ENCODE measurements at places on chromosomes 12 and 14. TPM values are rescaled to one million over a fixed set of nuclear protein-coding genes. Genes with fewer than 3 reads are reported as not detected.

GRCh38 chr12:27794818-27795584 lies 15.0 kb upstream of the MANSC4 start:
- DNase-seq: no peak

Gene TAS2R7
- total RNA-seq: not detected

Gene DDN
- 8.1 TPM for total RNA-seq

DNA sequence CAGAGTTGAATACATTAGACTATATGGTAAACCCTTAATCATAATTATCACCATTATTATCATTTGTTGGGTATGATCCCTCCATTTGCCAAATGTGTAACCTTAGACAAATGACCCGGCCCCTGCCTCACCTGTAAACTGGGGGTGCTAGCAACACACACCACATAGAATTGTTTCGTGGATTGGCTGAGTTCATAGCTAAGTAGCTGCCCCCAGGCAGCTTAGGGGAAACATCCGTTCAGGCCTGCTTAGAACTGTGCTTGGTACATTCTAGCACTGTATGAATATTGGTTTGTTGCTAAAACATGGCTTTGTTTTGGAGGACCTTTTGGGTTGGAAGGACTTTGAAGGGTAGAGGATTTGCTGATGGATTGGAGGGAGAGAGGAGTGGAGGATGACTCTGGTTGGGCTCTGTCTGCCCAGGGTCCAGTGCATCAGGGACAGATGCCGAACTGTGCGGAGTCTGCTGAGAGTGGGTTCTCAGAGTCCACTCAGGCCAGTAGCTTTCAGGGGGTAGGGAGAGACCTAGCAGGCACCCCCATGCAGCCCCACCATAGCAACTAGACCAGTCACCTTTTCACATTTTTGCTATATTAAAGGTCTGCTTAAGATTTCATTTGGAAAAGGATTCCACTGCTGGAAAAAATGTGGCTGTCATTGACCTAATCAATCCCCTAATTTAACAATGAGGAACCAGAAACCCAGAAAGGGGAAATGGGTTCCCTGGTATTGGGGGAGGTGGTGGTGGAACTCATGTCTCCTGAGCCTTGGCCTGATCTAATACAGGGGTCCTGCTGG lies 2.2 kb downstream of the RIN3 start:
- DNase-seq: no peak

DNA sequence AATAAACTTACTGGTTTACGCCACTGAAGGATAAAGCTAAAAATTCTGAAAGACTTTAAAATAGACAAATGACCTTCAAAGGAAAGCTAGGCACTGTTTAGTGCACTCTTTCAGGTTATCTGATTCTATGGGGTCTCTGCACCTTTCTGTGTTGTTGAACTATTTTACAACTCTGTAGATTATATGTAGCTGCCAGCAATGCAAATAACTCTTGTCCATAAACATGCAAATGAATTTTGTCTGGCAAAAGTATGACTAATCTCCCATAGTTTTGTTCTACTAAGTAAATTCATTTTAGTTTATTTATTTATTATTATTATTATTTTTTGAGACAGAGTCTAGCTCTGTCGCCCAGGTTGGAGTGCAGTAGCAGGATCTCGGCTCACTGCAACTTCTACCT lies 266.3 kb upstream of the CCDC196 start:
- no peak for DNase-seq

- no peak for DNase-seq
These were observed 49.3 kb upstream of the TMPO start for GRCh38 chr12:98465950-98466602.

DNA sequence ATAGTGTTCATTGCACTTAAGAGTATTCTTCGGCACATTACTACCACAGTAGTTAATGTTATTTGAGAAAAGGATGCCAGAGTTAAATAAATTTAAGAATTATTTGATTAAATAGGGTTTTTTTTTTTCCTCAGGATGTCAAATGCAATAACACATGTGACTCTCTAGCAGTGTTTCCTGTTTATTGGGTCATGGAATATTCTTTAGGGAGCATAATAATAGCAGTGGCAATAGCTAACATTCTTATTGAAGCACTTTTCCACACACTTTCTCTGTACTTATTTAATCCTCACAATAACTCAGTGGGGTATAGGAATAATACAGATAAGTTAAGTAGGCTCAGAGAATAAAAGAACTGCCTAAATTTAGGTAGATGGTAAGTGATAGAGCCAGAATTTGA lies 44.3 kb downstream of the SCYL2 start:
- DNase-seq: no peak

GRCh38 chr14:61154641-61155040 lies 126.5 kb downstream of the TMEM30B start:
- no peak for DNase-seq

Gene DAO
- not detected for total RNA-seq
